Activated CD4-positive, alpha-beta memory T cell treated with anti-CD3 and anti-CD28 coated beads, Interleukin-2, amount 10 ng/mL, durations not matched to agents 7 days and 5 days (primary cell): ENCODE measurements at places on chromosomes 6 and 20.
A peak's percentile ranks its signal among the peaks of the same experiment; 100 is the strongest.

DNA sequence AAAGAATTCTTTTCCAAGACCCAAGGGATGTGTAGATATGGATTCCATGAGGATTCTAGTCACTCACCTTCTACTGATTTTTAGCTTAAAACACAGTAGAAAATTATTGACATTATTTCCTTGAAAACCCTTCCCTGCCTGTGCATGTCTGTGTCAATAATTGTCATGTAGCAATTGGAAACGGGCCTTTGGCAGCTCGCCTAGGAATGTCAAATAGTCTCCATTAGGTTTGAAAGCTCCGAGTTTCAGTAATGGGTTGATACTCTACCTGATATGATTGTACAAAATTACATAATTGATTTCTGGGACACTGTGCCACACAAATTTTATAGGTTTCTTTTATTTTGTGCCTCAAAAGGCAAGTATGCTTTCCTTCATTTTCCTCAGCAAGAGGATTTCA, 515.2 kb upstream of the ARID1B start:
- H3K36me3 ChIP-seq, result no peaks in the 10 kb centered on the region
- no peak for DNase-seq
- no peak overlapping the region for H3K27ac ChIP-seq
- no peaks in the 10 kb centered on the region for H3K4me1 ChIP-seq
- H3K4me3 ChIP-seq, result no peak overlapping the region
- no peaks in the 10 kb centered on the region for H3K27me3 ChIP-seq

DNA sequence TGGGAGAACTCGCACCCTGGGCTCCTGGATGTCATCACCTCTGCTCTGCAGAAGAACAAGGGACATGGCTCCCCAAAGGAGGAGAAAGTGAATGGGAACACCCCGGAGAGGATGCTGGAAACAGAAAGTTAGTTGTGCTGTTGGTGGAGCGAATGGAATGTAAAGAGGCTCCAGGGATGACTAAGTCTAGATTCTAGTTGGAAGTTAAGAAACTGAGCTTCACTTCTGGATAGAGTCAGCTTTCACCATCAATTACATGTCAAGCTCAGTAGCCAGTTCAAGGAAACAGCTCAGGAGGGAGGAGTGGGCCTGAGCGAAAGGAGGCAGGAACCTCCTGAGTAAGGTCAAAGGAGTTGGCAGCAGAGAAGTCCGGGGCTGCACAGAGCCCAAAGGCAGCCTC, 132.1 kb upstream of the ARID1B start:
- H3K27ac ChIP-seq, result no peak overlapping the region
- H3K4me1 ChIP-seq, result peaks cover 7% of the 10 kb centered on the region
- H3K4me3 ChIP-seq, result no peak overlapping the region
- H3K36me3 ChIP-seq, result no peaks in the 10 kb centered on the region
- H3K27me3 ChIP-seq, result peaks cover 16% of the 10 kb centered on the region

- peaks cover 27% of the 10 kb centered on the region for H3K4me1 ChIP-seq
- no peaks in the 10 kb centered on the region for H3K36me3 ChIP-seq
- no peak overlapping the region for H3K4me3 ChIP-seq
- H3K27me3 ChIP-seq, result no peaks in the 10 kb centered on the region
- DNase-seq, result no peak
- no peak overlapping the region for H3K27ac ChIP-seq
Measured at GRCh38 chr6:4929097-4929718, 74.6 kb downstream of the RPP40 start.

DNA sequence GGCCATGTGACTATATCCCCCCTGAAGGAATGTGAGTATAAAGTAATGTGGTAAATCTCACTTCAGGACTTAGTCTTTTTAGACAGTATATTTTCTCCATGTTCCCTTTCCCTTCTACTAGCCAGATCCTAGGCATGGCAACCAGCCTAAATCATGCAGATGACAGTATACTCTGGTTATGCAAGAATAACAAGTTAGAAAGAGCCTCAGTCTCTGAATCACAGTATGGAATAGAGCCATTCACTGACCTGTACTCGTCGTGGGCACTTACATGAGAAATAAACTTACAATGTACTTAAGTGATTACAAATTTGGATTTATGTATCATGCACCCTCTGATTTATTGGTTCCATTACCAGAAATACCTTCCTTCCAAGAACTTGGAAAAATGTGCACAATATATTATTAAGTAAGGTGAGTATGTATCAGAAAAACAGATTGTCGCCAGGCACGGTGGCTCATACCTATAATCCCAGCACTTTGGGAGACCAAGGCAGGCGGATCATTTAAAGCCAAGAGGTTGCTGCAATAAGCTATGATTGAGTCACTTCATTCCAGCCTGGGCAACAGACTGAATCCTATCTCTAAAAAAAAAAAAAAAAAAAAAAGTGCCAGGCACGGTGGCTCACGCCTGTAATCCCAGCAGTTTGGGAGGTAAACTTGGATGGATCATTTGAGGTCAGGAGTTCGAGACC, 25.1 kb upstream of the FAM8A1 start:
- no peaks in the 10 kb centered on the region for H3K36me3 ChIP-seq
- peaks cover 21% of the 10 kb centered on the region for H3K27me3 ChIP-seq
- no peaks in the 10 kb centered on the region for H3K4me1 ChIP-seq

DNA sequence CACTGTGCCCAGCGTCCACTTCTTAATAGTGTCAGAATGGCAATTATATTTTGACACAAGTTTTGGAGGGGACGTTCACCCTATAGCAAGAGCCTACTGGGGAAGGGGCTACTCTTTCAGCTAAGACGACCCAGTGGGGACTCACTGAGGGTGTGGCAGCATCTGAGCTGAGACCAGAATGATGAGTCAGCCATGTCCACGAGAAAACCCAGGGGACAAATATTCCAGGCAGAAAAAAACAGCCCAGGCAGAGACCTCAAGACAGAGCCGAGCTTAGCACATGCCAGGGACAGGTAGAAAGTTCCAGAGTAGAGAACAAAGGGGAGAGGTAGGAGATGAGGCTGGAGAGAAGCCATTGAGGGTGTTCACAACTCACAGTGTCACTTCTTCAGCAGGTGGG, 11.2 kb downstream of the CNBD2 start:
- DNase-seq, result peak; percentile 3
- H3K27ac ChIP-seq, result no peak overlapping the region
- no peaks in the 10 kb centered on the region for H3K36me3 ChIP-seq
- peaks cover 3% of the 10 kb centered on the region for H3K27me3 ChIP-seq
- peaks cover 2% of the 10 kb centered on the region for H3K4me1 ChIP-seq

DNA sequence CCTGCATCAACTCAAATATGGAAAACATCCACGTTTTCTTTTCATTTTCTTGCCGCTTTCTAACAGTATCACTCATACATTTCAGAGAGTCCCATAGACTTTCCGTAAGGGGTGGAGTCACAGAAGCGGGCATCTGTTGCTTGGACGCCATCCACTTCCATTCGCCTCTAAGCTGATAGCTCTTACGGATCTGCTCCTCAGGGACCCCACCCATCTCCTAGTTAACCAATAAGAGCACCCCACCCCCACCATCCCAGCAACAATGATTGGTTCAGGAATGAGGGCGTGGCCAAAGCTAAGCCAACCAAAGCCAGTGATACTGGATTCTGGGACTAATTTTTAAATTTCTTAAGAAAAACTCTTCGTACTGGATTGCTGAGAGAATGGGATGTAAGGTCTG, 42.4 kb downstream of the SLC2A10 start:
- no peaks in the 10 kb centered on the region for H3K36me3 ChIP-seq
- no peak overlapping the region for H3K27ac ChIP-seq
- H3K4me3 ChIP-seq, result no peak overlapping the region

DNA sequence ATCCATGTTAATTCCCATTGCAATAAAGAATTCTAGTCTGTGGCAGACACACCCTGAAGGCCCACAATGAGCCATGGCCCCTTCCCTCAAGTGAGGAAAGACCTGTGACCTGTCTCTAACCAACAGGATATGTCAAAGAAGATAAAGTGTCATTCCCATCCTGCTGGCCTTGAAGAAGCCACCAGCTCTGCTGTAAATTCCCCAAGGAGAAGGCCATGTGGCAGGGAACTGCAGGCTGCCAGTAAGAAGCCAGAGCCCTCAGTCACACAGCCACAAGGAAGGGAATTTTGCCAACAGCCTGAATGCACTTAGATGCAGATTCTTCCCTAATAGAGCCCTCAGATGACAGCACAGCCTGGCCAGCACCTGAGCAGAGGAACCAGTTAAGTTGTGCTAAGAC, 24.8 kb downstream of the VIP start:
- H3K27ac ChIP-seq, result no peak overlapping the region
- no peaks in the 10 kb centered on the region for H3K4me1 ChIP-seq
- no peaks in the 10 kb centered on the region for H3K36me3 ChIP-seq
- no peak for DNase-seq
- H3K27me3 ChIP-seq, result no peaks in the 10 kb centered on the region
- no peak overlapping the region for H3K4me3 ChIP-seq

DNA sequence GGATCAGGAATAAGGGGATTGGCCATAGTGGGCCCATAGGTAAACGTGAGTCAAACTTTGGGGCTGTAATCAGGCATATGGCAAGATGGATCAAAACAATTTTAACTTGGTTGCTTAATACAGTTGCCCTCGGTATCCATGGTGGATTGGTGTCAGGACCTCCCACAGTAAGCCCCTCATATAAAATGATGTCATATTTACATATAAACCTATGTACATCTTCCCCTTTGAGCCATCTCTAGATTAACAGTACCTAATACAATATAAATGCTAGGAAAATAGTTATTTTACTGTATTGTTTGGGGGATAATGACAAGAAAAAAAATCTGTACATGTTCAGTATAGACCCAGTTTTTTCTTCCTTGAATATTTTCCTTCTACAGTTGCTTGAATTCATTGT, 7.4 kb upstream of the ACAT2 start:
- no peak for DNase-seq
- no peak overlapping the region for H3K4me3 ChIP-seq
- H3K27ac ChIP-seq, result no peak overlapping the region
- H3K27me3 ChIP-seq, result no peaks in the 10 kb centered on the region
- H3K36me3 ChIP-seq, result peaks cover 73% of the 10 kb centered on the region

DNA sequence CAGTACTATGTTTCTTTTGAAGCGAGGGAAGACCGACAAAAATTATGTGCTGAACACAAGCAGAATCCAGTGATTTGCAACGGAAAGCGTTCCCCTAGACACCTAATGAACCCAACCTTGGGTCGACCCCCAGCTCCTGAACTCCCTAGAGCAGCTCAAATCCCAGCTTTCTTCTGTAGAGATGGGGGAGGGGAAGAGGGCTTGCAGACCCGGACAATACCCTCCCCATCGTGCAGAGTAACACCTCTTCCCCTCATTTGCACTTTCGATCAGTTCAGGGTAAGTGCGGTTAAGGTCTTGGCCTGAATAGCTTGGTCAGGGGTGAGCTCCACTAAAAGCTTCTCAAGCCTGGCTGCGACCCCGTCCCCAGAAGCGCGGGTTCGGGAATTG, 404 bp downstream of the CEP162 start:
- peaks cover 25% of the 10 kb centered on the region for H3K4me1 ChIP-seq
- DNase-seq, result no peak
- H3K27ac ChIP-seq, result peak overlapping the region; percentile 69
- H3K27me3 ChIP-seq, result peaks cover 8% of the 10 kb centered on the region
- peak overlapping the region; percentile 96 for H3K4me3 ChIP-seq

GRCh38 chr6:161439093-161439492, 165.2 kb upstream of the AGPAT4 start:
- peaks cover 4% of the 10 kb centered on the region for H3K4me1 ChIP-seq
- no peak overlapping the region for H3K4me3 ChIP-seq
- DNase-seq, result peak; percentile 20
- no peaks in the 10 kb centered on the region for H3K36me3 ChIP-seq

DNA sequence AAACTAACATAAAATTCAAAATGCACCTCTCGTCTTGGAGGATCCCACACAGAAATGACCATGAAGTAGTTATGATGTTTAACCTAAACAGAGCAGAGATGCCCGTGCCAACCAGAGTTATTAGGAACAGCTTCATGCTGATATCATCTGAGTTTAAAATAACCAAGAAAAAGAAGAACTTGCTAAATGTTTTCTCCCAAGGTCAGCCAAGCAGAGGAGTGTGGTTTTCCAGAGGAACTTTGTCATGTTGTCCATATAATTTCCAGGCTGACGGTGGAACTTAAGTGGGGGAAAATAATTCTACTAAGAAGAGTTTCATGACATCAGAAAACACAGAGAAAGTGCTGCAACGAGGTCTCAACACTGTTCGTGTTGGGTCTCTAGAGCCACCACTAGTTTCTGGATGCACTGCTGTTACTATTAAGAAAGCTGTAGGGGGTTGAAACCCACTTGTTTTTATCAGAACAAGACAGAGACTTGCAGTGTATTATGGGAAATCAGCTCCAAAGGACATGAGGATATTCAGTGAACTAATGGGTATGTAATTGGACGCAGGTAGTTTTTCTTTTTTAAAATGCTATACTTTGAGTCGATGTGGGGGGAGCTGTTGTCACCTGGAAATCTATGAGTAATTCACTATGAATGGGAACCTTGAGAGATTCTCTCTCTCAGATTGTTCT, 5.2 kb downstream of the AGPAT4 start:
- no peak overlapping the region for H3K27ac ChIP-seq
- DNase-seq, result no peak
- peaks cover 15% of the 10 kb centered on the region for H3K36me3 ChIP-seq
- no peak overlapping the region for H3K4me3 ChIP-seq
- H3K4me1 ChIP-seq, result peaks cover 27% of the 10 kb centered on the region

DNA sequence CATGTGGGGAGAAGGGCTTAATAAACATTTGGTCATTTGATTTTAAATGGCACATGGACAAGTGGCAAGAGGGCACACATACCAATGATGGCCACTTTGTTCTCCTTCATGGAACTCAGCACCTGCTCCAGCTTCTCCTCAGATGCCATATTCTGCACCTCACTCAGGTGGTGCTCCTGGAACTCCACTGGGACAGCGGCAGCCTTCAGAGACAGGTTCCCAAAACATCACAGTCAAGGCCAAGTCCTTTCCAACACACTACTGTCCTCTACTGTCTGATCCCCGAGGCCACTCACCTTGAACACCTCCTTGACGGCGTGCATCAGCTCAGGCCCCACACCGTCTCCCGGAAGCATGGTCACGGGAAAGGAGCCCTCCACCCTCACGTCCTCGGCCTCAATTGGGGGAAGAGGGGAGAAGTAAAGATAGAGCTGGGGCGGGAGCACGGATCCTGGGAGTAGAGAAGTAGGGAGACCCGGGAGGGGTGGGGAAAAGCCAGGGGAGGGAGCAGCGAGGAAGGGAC, 591 bp downstream of the IDH3B start:
- H3K27me3 ChIP-seq, result peaks cover 3% of the 10 kb centered on the region
- no peak for DNase-seq
- H3K36me3 ChIP-seq, result peaks cover 36% of the 10 kb centered on the region
- peaks cover 41% of the 10 kb centered on the region for H3K4me1 ChIP-seq

GRCh38 chr20:23061734-23062561, 12.5 kb upstream of the THBD start:
- DNase-seq, result no peak
- no peaks in the 10 kb centered on the region for H3K4me1 ChIP-seq
- no peaks in the 10 kb centered on the region for H3K36me3 ChIP-seq
- H3K27me3 ChIP-seq, result peaks cover 31% of the 10 kb centered on the region
- H3K4me3 ChIP-seq, result no peak overlapping the region
- no peak overlapping the region for H3K27ac ChIP-seq
